ENCODE measurements at places on chromosomes 4 and X. TPM values are rescaled to one million over a fixed set of nuclear protein-coding genes. Genes with fewer than 3 reads are reported as not detected.

GRCh38 chr4:150079081-150079581 is 886 bp downstream of the DCLK2 start:
- peaks cover 52% of the 10 kb centered on the region for H3K4me1 ChIP-seq
- H3K27me3 ChIP-seq, result no peaks in the 10 kb centered on the region
- H3K36me3 ChIP-seq, result peaks cover 55% of the 10 kb centered on the region
- DNase-seq, result peak; percentile 38
- peak overlapping the region; percentile 71 for H3K27ac ChIP-seq

- H3K4me3 ChIP-seq, result peak overlapping the region; percentile 61
- H3K36me3 ChIP-seq, result no peaks in the 10 kb centered on the region
- H3K4me1 ChIP-seq, result peaks cover 10% of the 10 kb centered on the region
- H3K27ac ChIP-seq, result no peak overlapping the region
- peak; percentile 0 for DNase-seq
- H3K27me3 ChIP-seq, result no peaks in the 10 kb centered on the region
These were observed 96.2 kb upstream of the APOOL start for GRCh38 chrX:84907324-84907968.

GRCh38 chrX:11423362-11423818 is 130.2 kb downstream of the AMELX start:
- no peaks in the 10 kb centered on the region for H3K36me3 ChIP-seq
- H3K4me1 ChIP-seq, result peaks cover 23% of the 10 kb centered on the region
- peak; percentile 49 for DNase-seq
- no peak overlapping the region for H3K4me3 ChIP-seq
- peak overlapping the region; percentile 69 for H3K27ac ChIP-seq

- H3K27ac ChIP-seq, result 0 out of 2 replicates have a peak overlapping the region, but pooled peaks have one; percentile 12
- peaks cover 9% of the 10 kb centered on the region for H3K36me3 ChIP-seq
- no peak for DNase-seq
- no peaks in the 10 kb centered on the region for H3K27me3 ChIP-seq
- H3K4me1 ChIP-seq, result peaks cover 15% of the 10 kb centered on the region
These were observed 34.4 kb downstream of the PTTG2 start for GRCh38 chr4:37994569-37994968.

Gene SPANXA2
- 0.76 TPM for total RNA-seq

GRCh38 chr4:87698394-87698793 is 48.3 kb downstream of the DMP1 start:
- no peak overlapping the region for H3K4me3 ChIP-seq
- H3K27me3 ChIP-seq, result no peaks in the 10 kb centered on the region
- H3K4me1 ChIP-seq, result no peaks in the 10 kb centered on the region
- DNase-seq, result no peak

Gene FAM184B
- total RNA-seq, result not detected

Gene ZBTB33
- 7.4 TPM for total RNA-seq

Gene TLL1
- 0.79 TPM for total RNA-seq

- no peak overlapping the region for H3K27ac ChIP-seq
- no peak overlapping the region for H3K4me3 ChIP-seq
- H3K27me3 ChIP-seq, result 0 out of 2 replicates have a peak, but pooled peaks cover 3% of the 10 kb centered on the region
- no peak for DNase-seq
- no peaks in the 10 kb centered on the region for H3K4me1 ChIP-seq
These were observed 4.6 kb downstream of the DUSP9 start for GRCh38 chrX:153651540-153652079.

Gene SPACA5
- total RNA-seq, result not detected

DNA sequence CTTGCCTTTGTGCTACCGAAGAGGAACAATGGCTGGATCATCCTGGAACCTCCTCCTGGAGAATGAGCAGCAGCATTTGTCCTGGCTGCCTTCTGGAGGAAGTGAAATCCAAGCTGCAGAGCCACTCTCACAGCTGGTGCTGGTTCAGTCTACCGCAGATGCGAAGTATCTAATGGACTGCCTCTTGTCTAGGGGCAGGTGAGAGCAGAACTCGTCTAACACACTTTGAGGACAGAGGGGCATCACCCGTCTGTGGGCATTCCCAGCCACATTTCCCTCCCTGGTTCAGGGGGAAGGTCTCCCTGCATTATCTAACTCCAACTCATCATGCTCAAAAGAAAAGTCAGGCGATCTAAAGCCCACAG is 338.2 kb upstream of the GATB start:
- H3K4me1 ChIP-seq, result peaks cover 61% of the 10 kb centered on the region
- H3K4me3 ChIP-seq, result no peak overlapping the region
- no peaks in the 10 kb centered on the region for H3K36me3 ChIP-seq
- H3K27me3 ChIP-seq, result no peaks in the 10 kb centered on the region
- DNase-seq, result no peak

- H3K4me1 ChIP-seq, result no peaks in the 10 kb centered on the region
- no peak for DNase-seq
- no peaks in the 10 kb centered on the region for H3K27me3 ChIP-seq
- H3K27ac ChIP-seq, result no peak overlapping the region
These were observed 269.9 kb downstream of the KCNIP4 start for GRCh38 chr4:21678711-21679110.

Gene APELA
- total RNA-seq, result not detected

Gene NEXMIF
- total RNA-seq, result not detected

- peaks cover 5% of the 10 kb centered on the region for H3K36me3 ChIP-seq
- peak overlapping the region; percentile 87 for H3K27ac ChIP-seq
- peaks cover 26% of the 10 kb centered on the region for H3K4me1 ChIP-seq
- peak; percentile 97 for DNase-seq
- H3K27me3 ChIP-seq, result no peaks in the 10 kb centered on the region
- no peak overlapping the region for H3K4me3 ChIP-seq
These were observed 111.6 kb downstream of the BTC start for GRCh38 chr4:74682567-74683359.

Gene AKAP4
- total RNA-seq, result not detected

DNA sequence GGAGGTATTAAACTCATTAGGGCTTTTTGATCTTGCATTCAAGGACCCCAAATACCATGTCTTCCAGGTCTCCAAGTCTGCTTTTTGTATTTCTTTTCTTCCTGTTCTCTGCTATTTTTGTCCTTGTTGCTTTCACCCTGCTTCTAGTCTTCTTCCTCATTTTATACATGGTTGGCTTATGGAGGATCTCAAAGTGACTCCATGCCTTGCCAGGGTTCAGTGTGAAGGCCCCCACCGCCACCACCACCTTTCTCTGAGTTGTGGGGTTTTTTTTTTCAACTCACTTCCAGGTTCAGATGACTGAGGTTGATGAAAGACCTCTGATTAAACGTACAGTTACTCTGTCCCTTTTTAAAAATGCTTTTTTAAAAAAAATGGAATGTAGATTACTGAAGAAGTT is 96.3 kb downstream of the MAML3 start:
- H3K27me3 ChIP-seq, result peaks cover 2% of the 10 kb centered on the region
- H3K4me1 ChIP-seq, result peaks cover 24% of the 10 kb centered on the region
- H3K4me3 ChIP-seq, result no peak overlapping the region
- H3K36me3 ChIP-seq, result no peaks in the 10 kb centered on the region
- no peak overlapping the region for H3K27ac ChIP-seq

GRCh38 chr4:41930139-41930831 is 4.9 kb upstream of the TMEM33 start:
- no peak for DNase-seq
- peak overlapping the region; percentile 73 for H3K4me3 ChIP-seq
- no peak overlapping the region for H3K27ac ChIP-seq
- H3K27me3 ChIP-seq, result peaks cover 3% of the 10 kb centered on the region

- no peaks in the 10 kb centered on the region for H3K36me3 ChIP-seq
- peaks cover 8% of the 10 kb centered on the region for H3K4me1 ChIP-seq
- no peak overlapping the region for H3K27ac ChIP-seq
- DNase-seq, result no peak
- H3K27me3 ChIP-seq, result peaks cover 3% of the 10 kb centered on the region
These were observed 123.0 kb upstream of the AP1S2 start for GRCh38 chrX:15977644-15978043.

GRCh38 chr4:138967313-138967712 is 48.3 kb upstream of the NOCT start:
- no peak overlapping the region for H3K27ac ChIP-seq
- no peaks in the 10 kb centered on the region for H3K4me1 ChIP-seq
- H3K4me3 ChIP-seq, result no peak overlapping the region
- DNase-seq, result no peak

DNA sequence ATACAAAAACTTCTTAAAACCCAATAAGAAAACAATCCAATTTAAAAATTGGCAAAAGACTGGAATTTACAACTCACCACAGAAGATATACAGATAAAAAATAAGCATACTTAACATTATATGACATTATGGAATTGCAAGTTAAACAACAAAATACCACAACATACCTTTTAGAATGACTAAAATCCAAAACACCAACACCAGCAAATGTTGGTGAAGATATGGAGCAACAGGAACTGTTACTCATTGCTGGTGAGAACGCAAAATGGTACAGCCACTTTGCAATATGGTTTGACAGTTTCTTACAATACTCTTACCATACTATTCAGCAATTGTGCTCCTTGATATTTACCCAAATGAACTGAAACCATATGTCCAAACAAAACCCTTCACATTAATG is 112.4 kb downstream of the ADGRL3 start:
- no peaks in the 10 kb centered on the region for H3K36me3 ChIP-seq
- no peaks in the 10 kb centered on the region for H3K27me3 ChIP-seq
- H3K4me3 ChIP-seq, result no peak overlapping the region
- no peaks in the 10 kb centered on the region for H3K4me1 ChIP-seq
- no peak overlapping the region for H3K27ac ChIP-seq

- H3K27ac ChIP-seq, result no peak overlapping the region
- H3K4me3 ChIP-seq, result no peak overlapping the region
- H3K36me3 ChIP-seq, result no peaks in the 10 kb centered on the region
- H3K4me1 ChIP-seq, result no peaks in the 10 kb centered on the region
- DNase-seq, result no peak
These were observed 231.1 kb upstream of the ARHGAP24 start for GRCh38 chr4:85243857-85244256.

DNA sequence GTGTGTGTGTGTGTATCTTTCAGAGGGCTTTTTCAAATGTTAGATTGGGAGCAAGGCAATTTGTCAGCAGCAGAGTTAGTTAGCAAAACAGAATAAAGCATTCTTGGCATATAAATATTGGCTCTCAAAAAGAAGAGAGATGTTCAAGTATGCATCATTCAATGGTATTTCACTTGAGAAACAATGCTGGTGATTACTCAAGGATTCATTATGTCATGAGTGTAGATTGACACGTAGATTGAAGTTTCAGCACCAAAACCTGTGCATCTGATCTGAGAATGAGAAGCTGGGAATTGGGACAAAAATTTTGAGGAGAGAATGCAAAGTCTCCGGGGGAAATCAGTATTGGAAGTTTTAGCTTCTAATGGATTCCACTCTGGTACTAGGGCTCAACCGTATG is 241.4 kb downstream of the FRMPD4 start:
- H3K4me3 ChIP-seq, result no peak overlapping the region
- no peaks in the 10 kb centered on the region for H3K36me3 ChIP-seq

GRCh38 chr4:133095591-133095990 is 53.5 kb upstream of the PCDH10 start:
- H3K36me3 ChIP-seq, result no peaks in the 10 kb centered on the region
- H3K4me3 ChIP-seq, result no peak overlapping the region
- H3K27ac ChIP-seq, result no peak overlapping the region
- peak; percentile 51 for DNase-seq
- peaks cover 8% of the 10 kb centered on the region for H3K4me1 ChIP-seq

DNA sequence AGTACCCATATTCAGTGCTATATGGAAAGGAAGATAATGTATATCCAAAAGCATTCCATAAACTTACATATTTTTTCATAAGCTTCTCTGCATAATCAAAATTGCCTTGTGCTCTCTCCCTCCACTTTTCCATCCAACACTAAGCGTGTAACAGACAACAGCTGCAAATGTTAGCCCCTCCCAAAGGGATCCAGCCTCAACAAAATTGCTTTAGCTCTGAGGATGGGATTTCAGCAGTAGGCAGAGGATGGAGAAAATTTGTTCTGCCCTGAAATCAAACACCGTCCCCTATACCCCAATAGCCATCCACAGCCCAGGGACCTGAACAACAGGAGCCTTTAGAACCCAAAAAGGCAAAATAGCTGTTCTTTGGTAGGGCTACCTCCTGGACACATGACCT is 28.8 kb upstream of the FGF13 start:
- H3K4me1 ChIP-seq, result no peaks in the 10 kb centered on the region
- H3K4me3 ChIP-seq, result no peak overlapping the region
- H3K27ac ChIP-seq, result no peak overlapping the region
- no peaks in the 10 kb centered on the region for H3K36me3 ChIP-seq
- no peaks in the 10 kb centered on the region for H3K27me3 ChIP-seq

GRCh38 chr4:16530688-16531635 is 304.7 kb upstream of the TAPT1 start:
- H3K4me3 ChIP-seq, result peak overlapping the region; percentile 42
- H3K27ac ChIP-seq, result peak overlapping the region; percentile 66
- DNase-seq, result peak; percentile 37
- peaks cover 7% of the 10 kb centered on the region for H3K36me3 ChIP-seq
- H3K4me1 ChIP-seq, result peaks cover 36% of the 10 kb centered on the region

Gene SLC10A4
- total RNA-seq, result not detected

- H3K4me1 ChIP-seq, result peaks cover 10% of the 10 kb centered on the region
- H3K36me3 ChIP-seq, result no peaks in the 10 kb centered on the region
- no peaks in the 10 kb centered on the region for H3K27me3 ChIP-seq
- no peak overlapping the region for H3K4me3 ChIP-seq
- no peak overlapping the region for H3K27ac ChIP-seq
- DNase-seq, result no peak
These were observed 151.9 kb upstream of the SLC7A11 start for GRCh38 chr4:138393886-138394610.

Gene SPON2
- 16.9 TPM for total RNA-seq

GRCh38 chrX:104270212-104270611 is 15.5 kb upstream of the ESX1 start:
- no peaks in the 10 kb centered on the region for H3K36me3 ChIP-seq
- peaks cover 6% of the 10 kb centered on the region for H3K4me1 ChIP-seq
- no peak for DNase-seq
- H3K27me3 ChIP-seq, result peaks cover 7% of the 10 kb centered on the region

Gene MAGEC2
- not detected for total RNA-seq

DNA sequence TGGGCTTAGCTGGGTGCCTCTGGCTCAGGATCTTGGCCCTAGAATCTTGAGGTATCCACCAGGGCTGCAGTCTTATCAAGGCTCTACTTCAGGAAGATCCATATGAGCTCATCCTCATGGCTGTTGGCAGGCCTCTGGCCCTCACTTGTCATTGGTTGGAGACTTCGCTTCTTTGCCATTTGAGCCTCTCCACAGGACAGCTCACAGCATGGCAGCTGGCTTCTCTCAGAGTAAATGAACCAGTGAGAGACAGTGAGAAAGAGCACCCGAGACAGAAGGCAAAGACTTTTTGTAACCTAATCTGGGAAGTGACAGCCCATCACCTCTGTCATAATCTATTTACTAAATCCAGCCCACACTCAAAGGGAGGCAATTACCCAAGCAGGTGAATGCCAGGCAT is 236.8 kb downstream of the GPAT3 start:
- no peak for DNase-seq
- peaks cover 4% of the 10 kb centered on the region for H3K27me3 ChIP-seq
- H3K4me1 ChIP-seq, result peaks cover 17% of the 10 kb centered on the region
- no peak overlapping the region for H3K4me3 ChIP-seq
- no peaks in the 10 kb centered on the region for H3K36me3 ChIP-seq

DNA sequence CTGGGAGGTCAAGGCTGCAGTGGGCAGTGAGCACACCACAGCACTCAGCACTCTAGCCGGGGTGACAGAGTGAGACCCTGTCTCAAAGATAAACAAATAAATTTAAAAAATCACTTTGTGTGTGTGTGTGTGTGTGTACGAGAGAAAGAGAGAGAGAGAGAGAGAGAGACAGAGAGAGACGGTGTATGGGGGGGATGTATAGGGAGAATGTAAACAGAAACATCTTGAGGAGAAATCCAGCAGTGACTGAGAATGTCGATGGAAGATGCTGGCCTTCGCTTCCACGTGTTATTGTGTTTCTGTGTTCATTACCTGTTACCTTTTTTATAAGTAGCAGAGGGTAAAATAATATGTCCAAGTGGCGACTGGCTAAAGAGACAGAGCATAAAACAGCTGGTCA is 23.6 kb upstream of the RBPJ start:
- peaks cover 42% of the 10 kb centered on the region for H3K4me1 ChIP-seq
- no peak overlapping the region for H3K27ac ChIP-seq
- no peak overlapping the region for H3K4me3 ChIP-seq
- no peaks in the 10 kb centered on the region for H3K27me3 ChIP-seq
- no peaks in the 10 kb centered on the region for H3K36me3 ChIP-seq

Gene CBR4
- total RNA-seq, result 9.5 TPM

Data from HFFc6 (cell line).